ENCODE measurements at places on chromosomes 7 and 10. TPM values are rescaled to one million over a fixed set of nuclear protein-coding genes. Genes with fewer than 3 reads are reported as not detected.

DNA sequence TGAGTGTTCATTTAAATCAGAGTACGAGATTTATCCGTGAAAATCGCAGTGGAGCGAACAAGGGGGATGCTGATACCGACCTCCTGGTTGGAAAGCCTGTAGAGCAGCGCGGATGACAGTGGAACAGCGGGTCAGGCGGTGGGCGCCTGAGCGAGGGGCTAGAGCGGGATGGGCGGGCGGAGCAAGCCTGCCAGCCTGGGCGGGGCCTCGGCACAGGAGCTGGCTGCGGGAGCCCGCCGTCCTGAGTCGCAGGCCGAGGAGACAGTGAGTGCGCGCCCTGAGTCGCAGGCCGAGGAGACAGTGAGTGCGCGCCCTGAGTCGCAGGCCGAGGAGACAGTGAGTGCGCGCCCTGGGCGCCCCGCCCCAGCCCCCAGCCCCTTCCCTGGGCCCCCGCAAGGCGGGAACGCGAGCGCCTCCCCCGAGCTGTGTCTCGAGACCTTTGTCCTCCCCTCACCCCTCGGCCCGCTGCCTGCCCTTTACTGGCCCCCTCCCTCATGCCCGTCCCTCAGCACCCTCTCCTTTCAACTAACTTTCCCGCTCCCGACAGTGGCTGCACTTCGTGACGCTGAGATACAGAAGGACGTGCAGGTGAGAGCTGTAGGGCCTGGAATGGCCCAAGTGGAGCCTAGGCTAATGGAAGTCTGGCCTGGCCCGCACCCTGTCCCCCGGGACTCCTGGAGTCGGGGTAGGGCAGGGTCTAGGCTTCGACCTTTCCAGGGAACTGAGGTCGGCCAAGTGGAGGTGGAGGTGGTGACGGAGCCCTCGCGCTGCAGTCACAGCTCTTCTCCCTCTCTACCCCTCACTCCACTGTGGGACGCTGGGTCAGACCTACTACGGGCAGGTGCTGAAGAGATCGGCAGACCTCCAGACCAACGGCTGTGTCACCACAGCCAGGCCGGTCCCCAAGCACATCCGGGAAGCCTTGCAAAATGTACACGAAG lies at the start of gene AS3MT:
Gene AS3MT, plus strand, starts transcription at position 213 of the 941 bp plus-strand sequence. Its CDS starts 123 bp downstream, at position 336.
- H3K27me3 ChIP-seq = no peaks in the 10 kb centered on the region
- H3K27ac ChIP-seq = no peak within 1 kb of the TSS
- no peaks in the 10 kb centered on the region for H3K36me3 ChIP-seq
- H3K4me3 ChIP-seq = peak within 1 kb of the TSS; percentile 43

DNA sequence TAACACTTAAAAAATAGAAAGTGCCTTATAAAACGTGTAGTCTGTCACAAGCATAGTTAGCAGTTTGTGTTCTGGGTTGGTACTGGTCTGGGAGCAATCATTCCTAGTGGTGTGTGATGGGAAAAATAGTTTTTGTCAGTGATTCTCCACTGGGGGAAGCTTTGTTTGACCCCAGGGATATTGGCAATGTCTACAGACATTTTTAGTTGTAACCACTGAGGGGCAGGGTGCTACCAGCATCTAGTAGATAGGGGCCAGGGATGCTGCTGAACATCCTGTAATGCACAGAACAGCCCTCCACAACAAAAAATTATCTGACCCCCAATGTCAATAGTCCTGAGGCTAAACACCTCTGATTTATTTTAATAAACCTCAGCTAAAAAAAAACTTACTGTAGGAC lies 51.6 kb upstream of the CREB5 start:
- H3K27ac ChIP-seq = no peak overlapping the region
- H3K4me1 ChIP-seq = no peaks in the 10 kb centered on the region
- no peaks in the 10 kb centered on the region for H3K36me3 ChIP-seq
- H3K27me3 ChIP-seq = peaks cover 5% of the 10 kb centered on the region

Gene DRGX
- not detected for total RNA-seq

Gene MASTL
- 7.1 TPM for total RNA-seq

DNA sequence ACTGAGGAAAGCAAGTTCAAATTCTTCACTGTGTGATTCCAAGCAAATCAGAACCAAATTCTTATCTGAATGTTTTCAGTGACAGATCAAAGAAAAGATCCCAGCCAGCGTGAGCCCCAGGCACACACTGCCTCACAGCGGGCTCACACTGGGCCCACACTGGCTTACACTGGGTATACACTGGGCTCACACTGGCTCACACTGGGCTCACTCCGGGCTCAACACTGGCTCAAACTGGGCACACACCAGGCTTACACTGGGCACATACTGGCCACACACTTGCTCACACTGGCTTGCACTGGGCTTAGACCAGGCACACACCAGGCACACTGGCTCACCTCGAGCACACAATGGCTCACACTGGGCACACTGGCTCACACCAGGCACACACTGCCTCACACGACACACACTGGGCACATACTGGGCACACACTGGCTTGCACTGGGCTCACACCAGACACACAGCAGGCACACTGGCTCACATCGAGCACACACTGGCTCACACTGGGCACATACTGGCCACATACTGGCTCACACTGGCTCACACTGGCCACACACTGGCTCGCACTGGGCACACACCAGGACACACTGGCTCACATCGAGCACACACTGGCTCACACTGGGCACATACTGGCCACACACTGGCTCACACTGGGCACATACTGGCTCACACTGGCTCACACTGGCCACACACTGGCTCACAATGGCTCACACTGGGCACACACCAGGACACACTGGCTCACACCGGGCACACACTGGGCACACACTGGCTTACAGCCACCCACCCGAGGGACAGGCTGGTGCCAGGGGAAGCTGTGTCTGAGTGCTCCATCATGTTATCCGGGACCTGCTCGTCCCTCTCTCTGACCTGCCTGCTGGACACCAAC lies 156.3 kb downstream of the PTPRN2 start:
- no peaks in the 10 kb centered on the region for H3K27me3 ChIP-seq
- H3K36me3 ChIP-seq = no peaks in the 10 kb centered on the region
- H3K27ac ChIP-seq = peak overlapping the region; percentile 76
- DNase-seq = no peak
- no peak overlapping the region for H3K4me3 ChIP-seq

Gene PKD2L1
- total RNA-seq = not detected

GRCh38 chr10:52387744-52388143 lies 73.7 kb downstream of the DKK1 start:
- H3K36me3 ChIP-seq = no peaks in the 10 kb centered on the region
- no peak overlapping the region for H3K4me3 ChIP-seq
- no peak for DNase-seq
- H3K27ac ChIP-seq = no peak overlapping the region

- H3K27ac ChIP-seq = no peak overlapping the region
- DNase-seq = no peak
- H3K4me3 ChIP-seq = no peak overlapping the region
- no peaks in the 10 kb centered on the region for H3K4me1 ChIP-seq
- no peaks in the 10 kb centered on the region for H3K27me3 ChIP-seq
- H3K36me3 ChIP-seq = no peaks in the 10 kb centered on the region
Observed at GRCh38 chr7:23930312-23930711, 220.3 kb downstream of the STK31 start.

DNA sequence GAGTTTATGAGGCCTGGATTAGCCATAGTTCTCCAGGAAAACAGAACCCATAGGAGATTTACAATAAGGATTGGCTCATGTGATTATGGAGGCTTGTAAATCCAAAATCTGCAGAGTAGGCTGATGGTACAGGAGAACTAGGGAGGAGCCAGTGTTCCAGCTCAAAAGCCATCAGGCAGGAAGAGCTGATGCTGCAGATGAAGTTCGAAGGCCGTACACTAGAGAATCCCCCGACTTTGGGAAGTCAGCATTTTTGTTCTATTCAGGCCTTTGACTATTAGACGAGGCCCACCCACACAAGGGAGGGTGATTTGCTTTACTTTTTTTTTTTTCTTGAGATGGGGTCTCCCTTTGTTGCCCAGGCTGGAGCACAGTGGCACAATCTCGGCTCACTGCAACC lies 37.6 kb downstream of the KIN start:
- no peak overlapping the region for H3K4me3 ChIP-seq
- no peak for DNase-seq
- no peaks in the 10 kb centered on the region for H3K27me3 ChIP-seq
- H3K36me3 ChIP-seq = peaks cover 25% of the 10 kb centered on the region

- no peaks in the 10 kb centered on the region for H3K27me3 ChIP-seq
- no peak for DNase-seq
- peaks cover 4% of the 10 kb centered on the region for H3K36me3 ChIP-seq
Observed at GRCh38 chr10:132692311-132692710, 93.6 kb downstream of the NKX6-2 start.

Gene PAPOLB
- 0.16 TPM for total RNA-seq

GRCh38 chr10:29563420-29564035 lies 71.2 kb downstream of the SVIL start:
- H3K27me3 ChIP-seq = no peaks in the 10 kb centered on the region
- no peak for DNase-seq

Gene TEX47
- not detected for total RNA-seq

DNA sequence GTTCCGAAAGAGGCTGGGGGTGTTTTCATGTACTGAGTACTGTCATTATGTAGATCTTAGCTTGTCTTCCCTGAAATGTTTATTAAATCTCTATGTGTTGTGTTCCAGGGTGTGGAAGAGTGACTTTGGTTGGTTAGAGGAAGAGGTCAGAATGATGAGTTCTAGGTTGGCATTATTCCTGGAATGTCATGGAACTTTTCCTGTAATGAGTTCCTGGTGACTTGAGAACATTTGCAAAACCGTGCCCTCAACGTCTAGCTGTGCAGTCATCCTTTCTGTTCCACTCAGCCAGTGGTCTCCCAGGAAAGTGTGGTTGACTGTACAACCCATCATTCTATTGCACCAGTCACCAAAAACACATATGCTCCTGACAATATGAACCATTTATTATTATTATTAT lies 129.6 kb downstream of the BICC1 start:
- no peak overlapping the region for H3K27ac ChIP-seq
- no peaks in the 10 kb centered on the region for H3K36me3 ChIP-seq
- H3K4me1 ChIP-seq = no peaks in the 10 kb centered on the region
- no peak for DNase-seq
- no peak overlapping the region for H3K4me3 ChIP-seq

DNA sequence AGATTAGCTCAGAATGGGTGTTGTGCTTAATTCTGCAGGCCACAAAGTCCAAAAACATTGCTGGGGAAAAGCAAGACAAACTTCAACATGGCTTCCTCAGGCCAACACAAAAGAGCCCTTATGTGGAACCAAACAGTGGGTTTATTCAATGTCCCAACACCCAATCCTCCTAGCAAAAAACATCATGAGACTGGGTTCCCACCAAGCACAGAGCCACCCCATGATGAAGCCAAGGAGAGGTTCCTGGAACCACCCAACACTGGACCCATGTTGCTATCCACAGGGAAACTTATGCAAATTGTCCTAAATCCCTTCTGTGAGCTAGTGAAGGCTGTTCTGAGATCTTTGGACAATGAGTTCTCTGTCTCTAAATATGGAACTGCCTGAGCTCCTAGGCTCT lies 24.0 kb downstream of the SLC25A13 start:
- DNase-seq = no peak
- no peaks in the 10 kb centered on the region for H3K36me3 ChIP-seq
- H3K27me3 ChIP-seq = no peaks in the 10 kb centered on the region
- no peaks in the 10 kb centered on the region for H3K4me1 ChIP-seq
- no peak overlapping the region for H3K4me3 ChIP-seq

Gene MYH16
- not detected for total RNA-seq

Gene SLC25A13
- 7.8 TPM for total RNA-seq

GRCh38 chr7:138663725-138664710 lies 37.1 kb downstream of the SVOPL start:
- no peaks in the 10 kb centered on the region for H3K36me3 ChIP-seq
- peak overlapping the region; percentile 1 for H3K27ac ChIP-seq
- H3K4me1 ChIP-seq = no peaks in the 10 kb centered on the region
- peak; percentile 25 for DNase-seq

- H3K27me3 ChIP-seq = no peaks in the 10 kb centered on the region
- H3K4me1 ChIP-seq = no peaks in the 10 kb centered on the region
- no peak for DNase-seq
- no peaks in the 10 kb centered on the region for H3K36me3 ChIP-seq
- no peak overlapping the region for H3K4me3 ChIP-seq
Observed at GRCh38 chr10:115985786-115986185, 287.2 kb downstream of the GFRA1 start.

- no peak for DNase-seq
- H3K4me3 ChIP-seq = no peak overlapping the region
- H3K36me3 ChIP-seq = no peaks in the 10 kb centered on the region
- H3K27me3 ChIP-seq = peaks cover 5% of the 10 kb centered on the region
- H3K4me1 ChIP-seq = no peaks in the 10 kb centered on the region
- H3K27ac ChIP-seq = no peak overlapping the region
Observed at GRCh38 chr7:95718577-95719410, 53.6 kb upstream of the DYNC1I1 start.

Gene OR6B1
- total RNA-seq = not detected

GRCh38 chr10:49606981-49607535 lies 3.1 kb upstream of the SLC18A3 start:
- H3K4me1 ChIP-seq = peaks cover 9% of the 10 kb centered on the region
- no peak overlapping the region for H3K4me3 ChIP-seq
- H3K36me3 ChIP-seq = no peaks in the 10 kb centered on the region
- peaks cover 70% of the 10 kb centered on the region for H3K27me3 ChIP-seq
- H3K27ac ChIP-seq = no peak overlapping the region

- peak; percentile 47 for DNase-seq
- H3K4me1 ChIP-seq = no peaks in the 10 kb centered on the region
- no peaks in the 10 kb centered on the region for H3K27me3 ChIP-seq
Observed at GRCh38 chr7:31735991-31736982, 49.3 kb downstream of the PPP1R17 start.

DNA sequence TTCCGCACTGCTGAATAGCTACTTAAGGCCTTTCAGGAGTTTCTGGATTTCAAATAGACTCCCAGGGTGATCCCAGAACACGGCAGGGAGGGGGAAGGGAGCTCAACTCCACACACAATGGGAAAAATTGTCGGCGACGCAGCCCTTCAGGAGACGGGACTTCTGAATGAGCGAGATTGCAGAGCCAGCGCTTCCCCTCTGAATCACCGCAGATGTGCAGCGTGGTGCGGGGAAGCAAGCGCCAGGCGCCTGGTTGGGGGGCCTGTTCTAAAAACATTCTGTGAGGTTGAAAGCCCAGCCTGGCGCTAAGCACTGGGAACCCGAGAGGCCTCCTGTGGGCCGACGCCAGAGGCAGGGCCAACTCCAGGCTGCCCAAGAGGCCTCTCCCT lies 163.3 kb downstream of the MAD1L1 start:
- no peak overlapping the region for H3K4me3 ChIP-seq
- H3K36me3 ChIP-seq = no peaks in the 10 kb centered on the region
- H3K27me3 ChIP-seq = no peaks in the 10 kb centered on the region
- H3K4me1 ChIP-seq = no peaks in the 10 kb centered on the region

Measured in transverse colon (tissue), 4 donors.